Anterior cingulate cortex (tissue), 58 donors: ENCODE measurements at places on chromosomes 1 and 21.

DNA sequence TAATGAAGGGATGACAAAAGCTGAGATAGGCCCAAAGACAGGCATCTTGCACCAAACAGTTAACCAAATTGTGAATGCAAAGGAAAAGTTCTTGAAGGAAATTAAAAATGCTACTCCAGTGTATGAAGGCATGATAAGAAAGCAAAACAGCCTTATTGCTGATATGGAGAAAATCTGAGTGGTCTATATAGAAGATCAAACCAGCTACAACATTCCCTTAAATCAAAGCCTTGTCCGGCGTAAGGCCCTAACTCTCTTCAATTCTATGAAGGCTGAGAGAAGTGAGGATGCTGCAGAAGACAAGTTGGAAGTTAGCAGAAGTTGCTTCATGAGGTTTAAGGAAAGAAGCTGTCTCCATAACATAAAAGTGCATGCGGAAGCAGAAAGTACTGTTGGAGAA, 4.3 kb upstream of the ANGEL2 start:
- DNase-seq, result no peak

GRCh38 chr21:41726970-41727783, 39.7 kb downstream of the RIPK4 start:
- DNase-seq, result no peak

GRCh38 chr1:247998811-247999210, 14.6 kb upstream of the OR2L5 start:
- no peak for DNase-seq

DNA sequence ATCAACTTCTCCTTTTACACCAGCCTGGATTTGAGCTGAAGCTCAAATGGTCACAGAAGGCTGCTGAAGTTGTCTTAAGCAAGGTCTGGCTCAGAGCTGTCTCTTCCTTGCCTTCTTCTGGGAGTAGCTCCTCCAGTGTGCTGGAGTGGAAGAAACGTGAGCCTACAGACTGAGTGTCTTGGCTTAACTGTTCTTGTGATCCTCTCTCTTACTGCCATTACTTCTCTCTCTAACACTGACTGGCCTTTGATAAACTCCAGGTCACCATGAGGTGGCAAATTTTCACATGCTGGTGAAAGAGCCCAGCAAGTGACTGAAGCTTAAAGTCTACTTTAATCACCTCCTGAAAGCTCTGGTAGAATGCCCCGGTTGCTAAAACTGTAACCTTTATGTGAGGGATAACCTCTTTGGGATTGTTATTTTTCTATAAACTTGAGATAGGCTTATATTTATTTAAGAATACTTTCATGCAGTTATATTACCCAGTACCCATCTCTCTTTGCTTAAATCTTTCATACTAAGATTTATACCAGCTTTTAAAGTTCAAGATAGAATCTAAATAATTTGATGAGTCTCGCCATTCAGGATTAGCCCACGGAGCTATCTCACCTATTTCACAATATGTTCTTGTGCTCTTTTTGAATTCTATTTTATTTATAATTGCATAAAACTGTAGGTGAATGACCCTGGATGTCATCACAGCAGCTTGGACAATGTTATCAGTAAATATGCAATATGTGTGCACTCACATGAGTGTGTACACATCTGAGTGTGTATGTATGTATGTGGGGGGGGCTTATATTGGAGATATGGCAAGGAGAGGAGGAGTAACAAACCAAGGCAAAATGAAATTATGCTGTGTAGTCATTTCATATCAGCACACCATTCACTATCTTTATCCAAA, 924.0 kb downstream of the LTN1 start:
- no peak for DNase-seq

GRCh38 chr1:208083016-208083714, 161.0 kb downstream of the PLXNA2 start:
- DNase-seq, result no peak

- DNase-seq, result peak; percentile 4
Measured at GRCh38 chr1:160675641-160676410, 29.0 kb upstream of the SLAMF1 start.

DNA sequence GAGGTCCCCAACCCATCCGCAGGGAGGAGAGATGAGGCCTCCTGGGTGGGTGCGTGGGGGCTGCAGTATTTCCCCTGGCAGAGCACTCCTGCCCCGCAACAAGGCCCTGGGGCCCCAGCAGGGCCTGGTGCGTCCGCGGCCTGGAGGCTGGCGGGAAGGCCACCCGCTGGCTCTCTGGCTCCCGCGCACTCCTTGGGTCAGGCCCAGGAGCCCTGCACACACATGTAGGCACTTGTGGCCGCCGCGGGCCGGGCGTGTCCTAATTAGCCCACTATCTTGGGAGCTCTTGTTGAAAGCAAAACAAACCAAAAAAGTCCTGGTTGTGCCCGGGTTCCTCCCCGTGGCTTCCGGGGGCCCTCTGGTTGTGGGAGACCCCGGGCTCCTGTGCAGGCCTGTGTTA, 49.7 kb upstream of the CCDC27 start:
- no peak for DNase-seq

- no peak for DNase-seq
Measured at GRCh38 chr1:206969090-206969489, 1.2 kb downstream of the FCAMR start.

DNA sequence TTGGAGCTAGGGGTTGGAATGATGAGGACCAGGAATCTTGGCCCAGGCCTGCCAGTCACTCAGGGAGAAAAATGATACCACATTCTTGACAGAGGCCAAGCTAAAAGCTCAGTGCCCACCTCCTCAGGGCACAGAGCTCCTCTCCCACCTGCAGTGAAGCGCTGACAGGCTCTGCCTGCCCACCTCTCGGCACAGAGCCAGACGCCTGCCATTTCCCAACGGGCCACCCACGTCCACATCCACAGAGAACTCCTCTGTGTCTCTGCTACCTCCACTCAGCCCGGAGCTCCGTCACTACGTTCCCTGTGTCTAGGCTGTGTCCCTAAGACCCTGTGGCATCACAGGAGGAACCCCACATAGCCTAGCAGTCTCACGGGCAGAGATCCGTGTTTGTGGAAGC, 60.8 kb downstream of the MRPL37 start:
- DNase-seq, result no peak

DNA sequence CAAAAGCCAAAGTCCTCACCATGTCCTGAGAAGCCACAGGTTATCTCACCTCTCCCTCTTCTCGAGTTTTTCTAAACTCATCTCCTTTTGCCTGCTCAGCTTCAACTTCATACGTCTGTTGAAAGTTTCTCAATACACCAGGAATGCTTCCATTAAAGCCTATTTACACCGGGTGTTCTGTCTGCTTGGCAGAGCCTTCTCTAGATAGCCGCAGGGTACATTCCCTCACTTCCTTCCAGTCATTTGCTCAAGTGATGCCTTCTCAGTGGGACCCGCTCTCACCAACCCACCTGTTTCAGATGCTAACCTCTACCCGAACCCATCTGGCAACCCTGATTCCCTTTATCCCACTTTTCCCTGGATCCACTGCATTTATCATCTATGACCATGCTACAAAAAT, 257.0 kb upstream of the ADGRL2 start:
- DNase-seq, result no peak

DNA sequence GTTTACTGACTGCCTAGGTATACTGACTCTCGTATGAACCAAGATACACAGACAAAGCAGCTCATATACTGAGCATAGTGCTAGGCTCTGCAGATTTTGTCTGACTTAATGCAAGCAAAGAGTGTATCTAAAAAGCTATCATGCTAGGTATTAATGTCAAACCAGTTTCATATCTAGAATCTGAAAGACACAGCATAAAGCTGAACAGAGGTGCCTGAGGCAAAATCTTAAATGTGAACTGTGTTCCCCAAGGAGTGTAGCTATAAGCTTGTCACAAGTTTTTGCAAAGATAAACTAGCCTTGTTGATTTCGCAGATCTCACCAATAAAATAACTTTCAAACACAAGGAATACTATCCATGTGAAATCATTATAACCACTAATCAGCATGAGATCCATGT, 18.1 kb downstream of the JAK1 start:
- no peak for DNase-seq

- no peak for DNase-seq
Measured at GRCh38 chr21:43195121-43196021, 26.6 kb downstream of the CRYAA start.

DNA sequence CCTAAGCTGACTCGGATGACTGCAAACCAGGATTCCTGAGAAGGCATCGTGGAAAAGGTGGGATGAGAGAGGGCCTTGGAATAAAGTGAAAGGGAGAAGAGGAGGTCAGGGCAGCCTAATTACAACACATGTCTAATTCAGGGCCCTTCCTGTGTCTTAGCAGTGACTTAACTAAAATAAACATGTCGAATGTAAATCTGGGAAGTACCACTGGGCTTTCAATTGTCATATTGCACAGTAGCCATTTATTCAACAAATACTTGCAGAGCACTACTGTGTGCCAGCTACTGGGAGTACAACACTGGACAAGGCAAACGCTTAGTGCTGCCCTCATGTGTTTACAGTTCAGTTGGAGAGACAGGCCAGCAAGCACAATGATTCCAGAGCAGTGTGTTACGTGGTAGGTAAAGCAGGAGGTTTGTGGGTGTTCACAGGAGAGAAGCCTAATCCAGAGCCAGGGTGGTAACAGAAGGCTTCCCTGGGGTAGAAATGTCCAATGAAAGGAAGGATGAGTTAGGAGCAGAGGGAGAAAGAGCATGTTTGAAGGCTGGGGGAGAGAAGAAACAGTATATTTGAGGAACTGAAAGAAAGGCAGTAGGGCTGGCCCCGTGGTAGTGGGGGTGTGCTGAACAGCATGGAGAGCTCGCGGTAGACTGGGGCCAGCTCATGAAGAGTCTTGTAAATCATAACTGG, 38.0 kb upstream of the RASAL2 start:
- no peak for DNase-seq

GRCh38 chr1:41564741-41565475, 80.4 kb upstream of the EDN2 start:
- DNase-seq, result no peak

DNA sequence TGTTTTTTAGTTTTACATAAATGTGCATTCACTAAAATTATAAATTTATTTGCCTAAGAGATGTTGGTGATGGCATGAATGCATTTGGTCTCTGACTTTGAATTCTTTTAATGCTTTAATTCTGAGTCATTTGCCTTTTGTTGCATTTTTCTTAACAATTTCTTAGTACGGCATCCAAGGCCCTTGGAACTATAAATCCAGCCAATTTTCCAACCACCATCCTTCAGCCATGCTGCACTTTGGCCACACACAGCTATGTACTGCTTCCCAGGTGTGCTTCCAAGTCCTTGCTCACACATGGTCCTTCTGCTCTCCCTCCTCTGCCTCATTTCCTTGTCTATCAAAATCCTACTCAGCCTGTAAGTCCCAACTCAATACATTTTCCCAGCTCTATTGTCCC, 161.0 kb downstream of the DHRS3 start:
- no peak for DNase-seq

- no peak for DNase-seq
Measured at GRCh38 chr1:85125891-85126290, 74.9 kb downstream of the SYDE2 start.

GRCh38 chr1:7320661-7321060, 450.4 kb upstream of the VAMP3 start:
- DNase-seq, result no peak

- DNase-seq, result no peak
Measured at GRCh38 chr21:38477226-38477625, 21.1 kb downstream of the ERG start.

GRCh38 chr1:97654876-97655585, 265.8 kb downstream of the DPYD start:
- DNase-seq, result no peak

GRCh38 chr1:87795615-87796337, 467.1 kb downstream of the LMO4 start:
- no peak for DNase-seq

GRCh38 chr1:26357121-26357602, 3.2 kb upstream of the CRYBG2 start:
- DNase-seq, result no peak

- DNase-seq, result no peak
Measured at GRCh38 chr1:44519035-44519676, 114.1 kb downstream of the RNF220 start.

DNA sequence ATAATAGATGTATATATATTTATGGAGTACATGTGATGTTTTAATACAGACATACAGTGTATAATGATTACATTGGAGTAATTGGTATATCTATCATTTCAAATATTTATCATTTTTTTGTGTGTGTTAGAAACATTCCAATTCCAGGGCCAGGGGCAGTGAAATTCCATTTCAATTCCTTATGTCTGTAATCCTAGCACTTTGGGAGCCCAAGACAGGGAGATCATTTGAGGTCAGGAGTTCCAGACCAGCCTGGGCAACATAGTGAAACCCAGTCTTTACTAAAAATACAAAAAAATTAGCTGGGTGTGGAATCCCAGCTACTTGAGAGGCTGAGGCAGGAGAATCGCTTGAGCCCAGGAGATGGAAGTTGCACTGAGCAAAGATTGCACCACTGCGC, 30.4 kb upstream of the PDC start:
- no peak for DNase-seq

DNA sequence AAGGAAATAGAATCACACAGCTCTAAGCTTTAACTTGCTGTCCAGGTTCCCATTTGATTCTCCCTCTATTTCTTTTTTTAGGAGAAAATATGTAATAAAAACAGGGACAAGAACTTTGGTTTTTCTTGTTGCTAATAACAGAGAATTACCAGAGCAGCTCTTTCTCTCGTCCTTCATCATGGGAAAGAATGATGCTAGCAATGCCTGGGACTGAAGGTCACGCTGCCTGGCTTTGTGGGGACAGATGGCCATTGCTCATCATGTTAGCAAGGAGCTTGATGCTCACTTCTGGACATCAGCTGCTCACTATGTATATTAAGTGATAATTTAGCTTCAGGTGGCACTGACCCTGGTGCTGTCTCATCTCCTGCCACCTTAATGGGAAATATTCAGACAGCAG, 77.3 kb upstream of the AKT3 start:
- no peak for DNase-seq

DNA sequence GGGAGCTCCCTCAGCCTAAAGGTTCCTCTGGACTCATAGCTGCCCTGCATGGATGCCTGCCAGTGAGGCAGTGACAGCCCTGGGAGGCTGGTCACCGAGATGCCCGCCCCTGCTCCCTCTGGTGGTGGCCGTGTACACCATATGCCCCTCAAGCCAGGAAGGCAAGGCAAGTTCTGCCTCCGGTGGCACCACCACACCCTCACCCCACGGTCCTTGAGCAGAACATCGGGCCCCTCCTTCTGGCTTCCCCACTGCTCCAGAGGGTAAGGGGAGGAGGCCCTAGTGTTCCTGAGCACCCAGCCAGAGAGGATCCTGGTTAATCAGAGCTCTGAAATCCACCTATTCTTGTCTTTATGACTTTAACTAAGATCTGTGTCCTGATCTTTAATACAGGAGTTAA, 1.5 kb upstream of the S100A14 start:
- peak; percentile 14 for DNase-seq

DNA sequence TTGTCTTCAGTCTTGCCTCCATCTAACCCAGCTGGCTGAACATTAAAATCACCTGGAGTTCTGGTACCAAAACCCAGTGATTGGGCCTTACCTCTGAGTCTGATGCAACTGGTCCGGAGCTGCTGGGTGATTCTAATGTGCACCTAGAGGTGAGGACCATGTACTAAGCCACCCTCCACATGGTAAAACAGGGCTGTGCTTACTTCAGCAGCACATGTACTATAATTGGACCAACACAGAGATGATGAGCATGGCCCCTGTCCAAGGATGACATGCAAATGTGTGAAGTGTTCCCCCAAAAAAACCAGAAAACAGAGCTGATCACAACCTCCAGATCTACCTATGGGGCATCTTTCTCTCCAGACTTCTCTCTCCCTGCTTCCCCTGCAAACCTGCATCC, 37.0 kb downstream of the ELK4 start:
- DNase-seq, result no peak
